ENCODE measurements at places on chromosomes 11 and 22.

GRCh38 chr22:45207533-45207932 lies 33.2 kb downstream of the KIAA0930 start:
- DNase-seq, result no peak

GRCh38 chr11:117834068-117834810 lies 9.7 kb upstream of the FXYD2 start:
- DNase-seq, result no peak

DNA sequence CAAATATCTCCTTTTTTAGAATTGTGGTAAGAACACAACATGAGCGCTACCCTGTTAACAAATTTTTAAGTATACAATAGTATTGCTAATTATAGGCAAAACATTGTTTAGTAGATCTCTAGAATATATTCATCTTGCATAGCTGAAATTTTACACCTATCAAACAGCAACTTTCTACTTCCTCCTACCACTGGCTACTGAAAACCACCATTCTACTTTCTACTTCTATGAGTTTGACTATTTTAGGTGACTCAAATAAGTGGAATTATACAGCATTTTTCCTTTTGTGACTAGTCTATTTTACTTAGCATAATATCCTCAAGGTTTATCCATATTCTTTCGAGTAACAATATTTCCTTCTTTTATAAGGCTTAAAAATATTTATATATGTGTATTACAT lies 128.4 kb downstream of the FAM76B start:
- DNase-seq, result no peak

- DNase-seq, result peak; percentile 40
Observed at GRCh38 chr22:26658671-26659478, 1.5 kb downstream of the MIAT start.

DNA sequence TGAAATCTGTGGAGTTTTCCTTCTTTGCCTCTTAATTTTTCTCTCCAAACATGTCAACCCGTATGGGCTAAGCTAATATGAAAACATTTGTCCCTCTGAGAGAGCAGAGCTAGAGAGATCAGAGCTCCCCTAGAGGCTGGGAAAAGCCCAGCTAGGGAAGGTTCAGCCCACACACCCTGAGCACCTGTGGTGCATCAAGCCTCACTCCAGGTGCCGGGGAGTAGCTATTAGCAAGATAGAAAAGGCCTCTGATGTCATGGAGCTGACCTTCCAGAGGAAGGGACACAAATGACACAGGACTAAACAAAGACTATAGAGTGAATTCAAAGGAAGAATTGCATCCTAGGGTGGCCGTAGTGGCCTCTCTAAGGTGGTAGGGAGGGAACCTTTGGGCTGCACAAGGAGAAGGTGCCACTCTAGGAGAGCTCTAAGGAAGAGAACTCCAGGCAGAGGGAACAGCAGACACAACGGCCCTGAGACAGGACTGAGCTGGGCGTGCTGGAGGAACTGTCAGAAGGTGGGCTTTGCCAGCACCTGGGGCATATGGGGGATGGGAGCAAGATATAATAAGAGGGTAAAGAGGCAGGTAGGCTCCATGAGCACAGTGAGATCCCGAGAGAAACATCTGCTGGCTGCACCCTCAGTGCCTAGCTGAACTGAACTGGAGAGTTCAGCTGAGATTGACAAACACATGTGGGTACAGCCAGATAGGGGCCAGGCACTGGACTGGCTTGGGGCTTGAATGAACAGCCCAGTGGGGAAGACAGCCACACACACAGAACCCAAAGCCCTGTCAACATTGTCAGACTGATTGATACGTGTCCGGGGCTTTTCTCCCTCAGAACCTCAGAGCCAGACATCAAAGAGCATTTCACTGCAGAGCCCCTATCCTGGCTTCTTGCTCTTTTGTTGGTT lies 65.5 kb upstream of the DRD2 start:
- no peak for DNase-seq

DNA sequence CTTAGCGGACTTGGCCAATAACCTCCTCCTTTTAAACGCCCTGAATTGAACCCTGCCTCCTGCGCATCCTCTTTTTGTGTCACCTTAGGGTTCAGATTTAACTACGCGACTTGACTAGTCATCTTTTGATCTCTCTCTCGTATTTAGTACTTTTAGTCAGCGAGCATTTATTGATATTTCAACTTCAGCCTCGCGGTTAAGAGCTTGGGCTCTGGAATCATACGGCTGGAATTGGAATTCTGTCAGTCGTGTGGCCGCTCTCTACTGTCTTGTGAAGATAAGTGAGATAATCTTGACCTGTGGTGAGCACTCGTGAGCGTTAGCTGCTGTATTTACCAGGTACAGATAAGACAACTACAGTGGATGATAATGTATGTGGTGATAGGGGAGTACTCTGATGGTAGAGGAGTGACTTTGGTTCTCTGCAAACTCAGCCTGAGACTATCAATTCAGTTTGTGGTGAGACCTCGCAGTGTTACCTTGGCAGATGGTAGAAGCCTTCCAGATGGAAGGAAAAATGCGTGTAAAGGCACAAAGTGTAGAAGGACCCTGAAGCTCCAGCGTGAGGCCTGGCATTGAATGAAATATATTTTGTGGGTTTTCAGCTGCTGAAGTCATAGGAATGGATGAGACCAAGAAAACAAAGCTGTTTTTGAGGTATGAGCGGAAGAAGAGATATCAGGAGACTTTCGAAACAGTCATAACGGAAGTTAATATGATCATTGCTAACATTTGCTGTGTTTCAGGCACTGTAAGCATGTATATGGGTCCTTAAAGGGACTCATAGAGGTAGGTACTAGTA lies 682 bp downstream of the ATM start:
- no peak for DNase-seq

DNA sequence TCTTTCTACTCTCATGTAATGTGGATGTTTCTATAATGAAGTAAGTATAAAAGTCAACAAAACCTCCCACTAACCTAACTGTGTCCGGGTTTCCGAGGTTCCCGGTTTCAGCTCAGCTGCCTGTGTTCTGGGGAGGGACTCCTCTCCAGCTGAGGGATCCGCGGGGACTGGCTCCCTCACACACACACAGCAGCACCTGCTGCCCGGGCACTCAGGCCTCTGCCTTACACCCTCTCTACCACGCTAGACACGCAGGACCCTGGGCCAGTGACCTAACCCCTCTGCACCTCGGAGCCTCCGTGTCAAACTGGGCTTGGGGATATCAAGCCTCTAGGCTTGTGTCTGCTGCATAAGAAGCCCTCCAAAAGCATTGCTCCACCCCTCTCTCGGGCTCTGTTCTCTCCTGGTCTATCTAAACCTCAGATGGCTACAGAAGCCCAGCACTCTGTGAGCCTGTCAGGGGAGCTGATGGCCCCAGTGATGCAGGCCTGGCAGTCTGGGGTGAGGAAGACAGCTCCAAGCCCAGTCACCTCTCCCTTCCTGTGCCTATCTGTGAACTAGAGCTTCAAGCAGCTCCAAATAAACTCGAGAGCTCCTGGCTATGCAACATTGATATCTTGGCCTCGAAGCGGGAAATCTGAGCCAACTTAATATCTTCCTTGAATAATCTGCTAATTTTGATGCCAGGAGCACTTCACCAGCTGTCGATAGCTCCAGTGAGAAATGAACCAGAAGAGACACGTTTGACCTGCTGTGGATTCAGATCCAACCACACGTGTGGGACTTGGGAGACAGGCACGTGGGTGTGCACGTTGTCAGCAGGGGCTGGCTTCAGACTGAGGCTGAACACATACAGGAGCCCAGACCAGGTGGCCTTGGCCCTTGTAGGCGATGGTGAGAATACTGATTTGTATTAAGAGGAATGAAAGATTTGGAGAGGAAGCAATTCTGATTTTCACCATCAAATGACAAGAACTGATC lies 232.7 kb upstream of the B3GAT1 start:
- DNase-seq, result no peak

DNA sequence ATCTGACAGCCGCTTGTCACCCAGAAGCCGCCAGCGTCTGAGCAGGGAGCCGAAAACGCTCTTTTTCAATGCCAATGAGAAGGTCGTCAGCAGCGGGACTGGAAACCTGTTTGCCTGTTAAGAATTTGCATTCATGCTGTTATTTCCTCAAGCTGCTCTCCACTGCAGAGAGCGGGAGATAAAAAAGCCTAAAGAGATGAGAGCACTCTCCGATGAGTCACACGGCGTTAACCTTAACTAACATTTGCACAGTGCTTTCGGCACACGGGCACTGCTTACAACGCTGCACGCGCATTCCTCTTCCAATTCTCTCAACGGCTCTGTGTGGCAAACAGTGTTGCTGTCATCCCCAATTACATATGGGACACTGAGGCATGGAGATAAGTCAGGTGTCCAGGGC lies 40.0 kb upstream of the RTL6 start:
- DNase-seq, result no peak

DNA sequence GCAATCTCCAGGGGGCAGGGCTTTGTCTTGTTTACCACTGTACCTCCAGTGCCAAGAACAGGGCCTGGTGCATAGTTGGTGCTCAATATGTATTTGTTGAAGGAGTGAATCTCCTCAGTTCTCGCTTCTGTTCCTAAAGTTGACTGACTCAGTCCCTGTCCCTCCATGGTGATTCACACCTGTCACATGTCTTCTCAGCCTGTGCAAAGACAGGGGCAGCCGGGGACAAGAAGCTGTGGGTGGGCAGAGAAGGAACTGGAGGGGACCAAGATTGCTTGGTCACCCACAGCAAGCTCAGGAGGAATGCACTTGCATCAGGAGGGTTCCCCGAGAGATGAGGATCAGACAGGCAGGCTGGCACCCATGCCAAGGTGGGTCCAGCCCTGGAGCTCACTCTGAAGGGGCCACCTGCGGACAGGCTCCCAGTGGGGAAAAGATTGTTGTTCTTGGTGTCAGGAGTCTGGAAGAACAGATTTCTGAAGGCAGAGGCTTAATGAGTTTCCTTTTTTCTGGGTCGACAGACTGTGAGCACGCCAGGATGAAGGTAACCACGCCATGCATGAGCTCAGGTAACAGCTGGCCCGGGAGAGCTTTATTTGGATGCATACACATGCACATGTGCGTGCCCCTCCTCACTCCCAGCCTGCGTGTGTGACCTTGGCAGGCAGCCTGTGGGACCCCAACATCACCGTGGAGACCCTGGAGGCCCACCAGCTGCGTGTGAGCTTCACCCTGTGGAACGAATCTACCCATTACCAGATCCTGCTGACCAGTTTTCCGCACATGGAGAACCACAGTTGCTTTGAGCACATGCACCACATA lies 16.9 kb downstream of the IL17RA start:
- peak; percentile 92 for DNase-seq

DNA sequence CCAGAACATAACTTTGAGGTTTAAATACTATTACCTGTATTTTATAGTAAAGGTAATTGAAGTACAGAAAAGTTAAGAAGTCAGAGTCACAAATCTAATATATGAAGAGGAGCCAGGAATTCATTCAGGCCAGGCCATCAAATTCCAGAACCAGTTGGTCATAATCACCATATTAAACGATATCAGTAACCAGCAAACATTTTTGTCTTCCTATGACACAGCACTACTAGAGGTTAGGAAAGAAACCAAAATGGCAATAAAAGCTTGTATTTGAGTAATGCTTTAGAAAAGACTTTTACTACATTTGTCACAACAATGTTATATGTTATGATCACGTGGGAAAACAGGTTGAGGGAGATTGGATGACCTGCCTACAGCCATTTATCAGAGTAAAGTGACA lies 62.2 kb downstream of the DKK3 start:
- DNase-seq, result no peak

DNA sequence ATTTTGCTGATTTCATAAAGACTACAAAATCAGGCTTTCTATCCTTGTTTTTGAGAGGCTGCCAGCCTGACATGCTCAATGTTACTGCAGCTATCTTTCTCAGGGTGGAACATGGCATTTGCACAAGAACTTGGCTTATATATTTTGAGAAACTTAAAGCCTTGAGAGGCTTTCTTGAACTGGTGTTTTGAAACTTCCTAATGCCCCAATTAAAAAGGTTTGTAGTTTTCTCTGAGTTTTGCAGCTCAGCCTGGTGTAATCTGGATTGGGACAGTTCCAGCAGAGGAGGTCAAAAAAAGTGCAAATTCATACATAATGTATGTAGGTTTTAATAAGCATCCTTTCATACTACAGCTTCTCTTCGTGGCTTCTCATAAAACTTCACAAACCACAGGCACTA lies 223.4 kb downstream of the FAM76B start:
- DNase-seq, result no peak

DNA sequence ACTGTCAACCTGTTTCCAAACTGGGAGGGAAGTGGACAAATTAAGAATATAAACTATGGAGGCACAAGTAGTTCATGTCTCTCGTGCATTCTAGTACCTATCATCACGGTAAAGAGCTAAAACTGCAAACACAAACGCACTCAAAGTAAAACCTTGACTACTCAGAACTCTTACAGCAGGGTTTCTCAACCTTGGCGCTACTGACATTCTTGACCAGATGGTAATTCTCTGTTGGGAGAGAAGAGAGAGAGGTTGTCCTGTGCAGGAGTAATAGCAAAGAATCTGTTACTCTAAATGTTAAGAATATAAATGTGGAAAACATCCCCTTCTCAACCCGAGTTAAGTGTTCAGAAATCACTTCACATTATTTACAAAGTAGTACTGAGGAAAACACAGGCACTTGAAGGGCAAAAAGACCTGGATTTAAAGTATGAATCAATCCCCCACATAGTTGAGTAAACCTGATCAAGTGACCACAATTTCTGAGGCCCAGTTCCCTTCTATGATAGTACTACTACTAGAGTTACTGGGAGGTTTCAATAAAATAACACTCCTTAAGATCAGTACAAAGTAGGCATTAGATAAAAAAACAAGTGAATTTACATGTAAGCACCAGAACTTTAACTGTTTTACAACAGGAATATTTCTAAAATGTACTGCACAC lies 73.1 kb upstream of the ARHGAP32 start:
- no peak for DNase-seq

DNA sequence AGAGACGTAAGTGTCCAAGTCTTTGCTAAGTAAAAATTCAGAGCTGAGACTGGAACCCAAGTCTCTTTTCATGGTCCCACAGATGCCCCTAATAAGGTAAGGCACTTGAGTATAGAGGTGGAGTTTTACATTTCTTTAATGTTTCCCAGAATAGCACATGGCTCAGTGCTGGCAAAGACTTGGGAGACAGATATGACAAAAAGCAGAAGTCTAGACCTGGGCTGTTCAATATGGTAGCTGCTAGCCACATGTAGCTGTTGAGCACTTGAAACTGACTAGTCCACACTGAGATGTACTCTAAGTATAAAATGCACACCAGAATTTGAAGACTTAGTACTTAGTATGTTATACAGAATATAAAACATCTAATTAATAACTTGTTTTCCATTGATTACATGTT lies 17.6 kb downstream of the VSTM5 start:
- no peak for DNase-seq

DNA sequence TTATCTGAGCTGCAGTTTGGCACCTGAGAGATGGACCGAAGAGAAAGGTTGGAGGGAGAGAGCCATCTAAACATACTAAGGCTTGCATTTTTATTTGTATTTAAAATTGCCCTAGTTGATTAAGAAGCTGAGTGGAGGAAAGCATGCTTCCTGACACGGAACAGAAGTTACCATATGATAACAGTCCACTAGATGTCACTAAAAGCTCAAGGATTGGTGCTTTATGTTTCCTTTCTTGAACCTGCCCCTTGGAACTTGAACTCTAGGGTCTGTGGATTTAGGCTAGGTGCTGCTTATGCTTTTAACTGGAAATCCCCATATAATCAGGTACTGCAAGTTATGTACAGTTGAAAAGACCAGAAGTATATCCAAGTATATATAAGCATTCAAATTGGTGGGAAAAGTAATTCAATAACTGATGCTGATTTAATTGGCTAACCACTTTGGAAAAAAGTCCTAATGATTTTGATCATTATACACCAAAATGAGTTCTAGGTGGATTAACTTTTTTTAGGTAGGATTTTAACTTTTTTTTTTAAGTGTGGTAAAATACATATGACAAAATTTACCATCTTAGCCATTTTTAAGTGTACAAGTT lies 9.5 kb downstream of the RBMXL2 start:
- peak; percentile 48 for DNase-seq
